Karpas-422 (cell line): ENCODE measurements at places on chromosomes 7 and 10.

GRCh38 chr7:150307904-150308303 lies 15.3 kb upstream of the LRRC61 start:
- no peak overlapping the region for H3K27ac ChIP-seq
- DNase-seq, result no peak
- no peaks in the 10 kb centered on the region for H3K36me3 ChIP-seq
- no peaks in the 10 kb centered on the region for H3K27me3 ChIP-seq

DNA sequence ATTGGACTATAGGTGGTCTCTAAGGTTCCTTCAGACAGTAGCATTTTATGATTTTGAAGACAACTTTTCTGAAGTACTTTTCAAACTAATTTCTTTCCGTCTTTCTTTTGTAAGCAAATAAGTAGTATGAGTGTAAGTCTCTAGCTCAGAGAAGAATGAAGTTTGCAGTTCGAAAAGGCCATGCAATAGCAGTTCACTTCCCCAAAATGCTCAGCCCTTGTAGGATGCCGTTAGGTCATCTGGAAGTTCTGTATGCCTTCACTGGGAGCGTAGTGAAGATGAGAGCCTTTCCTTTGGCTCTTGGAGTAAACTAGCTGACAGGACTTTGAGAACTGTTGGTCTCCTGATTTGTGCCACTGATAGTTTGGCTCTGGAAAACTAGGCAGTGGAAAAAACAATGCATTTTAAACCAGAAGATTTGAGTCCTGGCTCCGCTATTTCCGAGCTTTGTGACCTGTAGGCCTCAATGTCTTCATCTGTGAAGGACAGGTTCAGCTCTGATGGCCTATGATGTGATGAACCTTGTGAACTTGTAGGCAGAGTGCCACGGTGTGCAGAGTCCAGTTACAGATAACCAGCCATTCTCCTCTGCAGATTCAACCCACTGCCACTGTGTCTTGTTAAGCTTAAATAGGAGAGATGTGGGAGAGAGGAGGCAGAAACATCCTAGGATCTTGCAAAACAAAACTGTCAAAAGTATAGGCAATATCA lies 18.8 kb downstream of the SGPL1 start:
- H3K27me3 ChIP-seq, result no peaks in the 10 kb centered on the region
- H3K36me3 ChIP-seq, result peaks cover 18% of the 10 kb centered on the region
- H3K4me1 ChIP-seq, result peaks cover 11% of the 10 kb centered on the region
- no peak overlapping the region for H3K4me3 ChIP-seq

DNA sequence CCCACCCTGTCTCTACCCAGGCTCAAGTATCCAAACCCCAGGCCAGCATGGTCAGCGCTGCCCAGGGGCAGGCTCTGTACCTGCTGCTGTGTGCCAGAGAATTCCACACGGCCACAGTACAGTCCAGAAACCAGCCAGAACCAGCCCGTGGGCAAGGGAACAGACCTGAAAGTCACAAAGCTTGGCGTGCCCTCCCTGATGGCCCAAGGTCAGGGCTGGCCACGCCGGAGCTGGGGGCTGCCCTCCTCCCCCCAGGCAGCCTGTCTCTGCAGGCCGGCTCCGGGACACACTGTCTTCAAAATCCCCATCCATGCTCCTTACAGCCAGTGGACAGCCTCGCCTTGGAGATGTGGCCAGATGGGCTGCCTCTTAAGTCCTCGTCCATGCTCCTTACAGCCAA lies 78.4 kb downstream of the CTBP2 start:
- no peaks in the 10 kb centered on the region for H3K4me1 ChIP-seq
- no peak overlapping the region for H3K4me3 ChIP-seq
- no peaks in the 10 kb centered on the region for H3K27me3 ChIP-seq
- no peaks in the 10 kb centered on the region for H3K36me3 ChIP-seq
- H3K27ac ChIP-seq, result no peak overlapping the region

- no peak overlapping the region for H3K4me3 ChIP-seq
- no peaks in the 10 kb centered on the region for H3K36me3 ChIP-seq
- no peak overlapping the region for H3K27ac ChIP-seq
- H3K27me3 ChIP-seq, result no peaks in the 10 kb centered on the region
These were observed 12.3 kb upstream of the IFT22 start for GRCh38 chr7:101333912-101334311.

- no peak overlapping the region for H3K4me3 ChIP-seq
- no peaks in the 10 kb centered on the region for H3K36me3 ChIP-seq
- no peaks in the 10 kb centered on the region for H3K27me3 ChIP-seq
These were observed 205.3 kb upstream of the ZNF32 start for GRCh38 chr10:43854007-43854406.

DNA sequence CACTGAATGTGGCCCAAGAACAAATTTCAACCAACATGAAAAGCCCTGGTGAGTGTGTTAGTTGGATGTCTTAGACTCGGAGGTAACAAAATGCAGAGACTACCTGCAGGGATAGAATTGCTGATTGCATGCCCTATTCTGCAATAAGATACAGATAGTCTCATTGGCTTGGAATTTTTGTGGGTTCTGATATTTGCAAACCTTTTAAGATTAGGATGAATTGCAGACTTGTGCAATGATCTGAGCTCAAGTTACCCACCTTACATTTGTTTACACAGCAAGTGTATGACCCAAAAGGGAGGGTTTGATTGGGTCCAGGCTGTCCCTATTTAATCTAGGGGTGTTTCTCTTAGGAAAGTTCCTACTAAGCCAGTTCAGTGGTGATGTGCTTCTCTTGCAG lies 45.4 kb downstream of the GPR37 start:
- no peak overlapping the region for H3K4me3 ChIP-seq
- no peaks in the 10 kb centered on the region for H3K27me3 ChIP-seq
- DNase-seq, result no peak

DNA sequence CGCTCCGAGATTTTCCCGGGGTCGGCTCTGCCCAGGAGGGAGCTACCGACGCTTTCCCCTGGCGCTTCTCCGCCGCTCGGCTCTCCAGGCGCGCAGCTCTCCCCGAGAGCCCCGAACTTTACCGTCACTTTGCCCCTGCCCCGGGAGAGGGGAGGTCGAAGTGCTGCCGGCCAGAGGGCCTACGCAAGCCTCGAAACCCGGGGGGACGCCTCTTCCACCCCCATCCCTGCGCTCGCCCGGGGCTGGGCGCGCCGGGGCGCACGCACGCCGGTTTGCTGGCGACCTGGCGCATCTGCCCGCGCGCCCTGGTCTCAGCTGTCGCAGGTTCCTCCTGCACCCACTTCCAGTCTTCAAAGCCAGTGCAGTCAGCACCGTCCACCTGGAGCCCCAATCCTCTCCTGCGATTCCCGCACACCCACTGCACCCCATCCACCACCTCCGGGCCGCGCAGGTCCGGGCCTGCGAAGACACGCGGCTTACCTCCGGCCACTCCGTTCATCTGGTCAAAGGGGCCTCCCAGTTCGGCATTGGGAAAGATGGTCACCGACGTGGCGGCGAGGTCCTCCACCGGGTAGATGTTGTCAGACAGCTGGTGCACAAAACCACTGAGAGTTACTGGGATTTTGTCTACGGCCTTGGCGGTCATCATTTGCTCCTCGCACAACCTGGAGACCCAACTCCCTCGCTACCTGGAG lies 638 bp downstream of the EGR2 start:
- no peaks in the 10 kb centered on the region for H3K27me3 ChIP-seq
- H3K36me3 ChIP-seq, result no peaks in the 10 kb centered on the region
- H3K27ac ChIP-seq, result no peak overlapping the region
- DNase-seq, result no peak
- H3K4me3 ChIP-seq, result no peak overlapping the region
